T-helper 2 cell (primary cell): ENCODE measurements at places on chromosomes 3 and 15.

DNA sequence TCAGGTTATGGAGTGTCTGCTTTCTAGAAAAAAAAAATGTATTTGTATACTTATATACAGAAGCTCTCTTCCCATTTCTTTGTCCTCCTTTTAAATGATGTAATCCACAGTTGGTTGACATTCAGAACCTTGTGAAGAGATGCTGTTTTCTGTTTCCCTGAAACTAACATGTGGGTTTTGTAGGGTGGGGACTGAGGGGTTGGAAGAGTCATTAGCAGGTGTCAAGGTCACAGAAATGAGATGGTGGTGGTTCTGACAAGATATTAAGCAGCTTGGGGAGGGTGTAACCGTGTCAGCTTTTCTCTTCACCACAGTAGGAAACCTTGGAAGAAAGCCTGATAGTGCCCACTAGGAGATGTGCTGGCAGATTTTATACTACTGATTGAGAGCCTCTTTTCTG lies 2.4 kb downstream of the RASA2 start:
- peak; percentile 42 for DNase-seq

GRCh38 chr3:117919621-117920020 lies 1115.0 kb downstream of the IGSF11 start:
- DNase-seq: no peak

GRCh38 chr3:163139600-163139999 lies 1643.0 kb downstream of the OTOL1 start:
- DNase-seq: no peak

- DNase-seq: no peak
Measured at GRCh38 chr3:71653414-71653807, 69.9 kb upstream of the FOXP1 start.

DNA sequence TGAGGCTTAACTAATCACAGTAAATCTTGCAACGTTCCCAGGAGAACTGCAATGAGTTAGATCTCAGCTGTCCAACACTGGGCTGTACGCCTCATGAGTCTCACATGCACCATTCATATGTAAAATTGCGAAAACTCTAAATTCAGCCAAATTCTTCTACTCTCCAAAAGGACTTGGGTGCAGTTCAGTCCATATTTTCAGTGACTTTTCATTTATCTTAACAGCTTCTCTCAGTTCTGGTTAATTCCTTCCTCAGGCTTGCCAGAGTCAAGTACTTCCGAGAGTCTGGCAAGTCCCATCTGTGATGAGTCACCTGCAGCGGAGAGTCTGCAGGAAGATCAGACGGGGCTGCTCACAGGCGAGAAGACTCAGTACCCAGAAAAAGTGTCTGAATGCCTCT lies 11.5 kb downstream of the CCDC80 start:
- no peak for DNase-seq

- DNase-seq: no peak
Measured at GRCh38 chr3:151047636-151048035, 37.8 kb upstream of the MED12L start.
